ENCODE measurements at places on chromosomes 1 and 21.

DNA sequence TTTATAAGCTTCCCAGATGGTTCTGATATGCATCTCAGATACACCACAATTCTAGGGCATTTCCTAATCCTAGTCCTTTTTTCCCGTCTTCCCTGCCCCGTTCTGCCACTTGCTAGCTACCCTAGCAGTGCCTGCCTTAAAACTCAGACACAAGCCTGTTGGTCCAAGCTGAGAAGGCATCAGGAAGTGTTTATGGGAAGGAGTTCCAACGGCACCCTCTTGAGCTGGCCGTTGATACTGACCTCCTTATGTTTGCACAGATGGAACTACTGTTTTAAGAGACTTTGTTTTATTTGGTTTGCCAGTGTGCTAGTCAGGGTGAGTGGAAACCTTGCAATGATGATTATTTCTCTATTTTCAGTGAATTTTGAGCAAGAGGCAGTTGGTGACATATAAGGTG, 67.2 kb downstream of the UCK2 start:
- peaks cover 4% of the 10 kb centered on the region for H3K27me3 ChIP-seq
- no peak overlapping the region for H3K27ac ChIP-seq
- H3K4me3 ChIP-seq, result no peak overlapping the region
- no peak for DNase-seq

GRCh38 chr1:182169203-182169602, 107.7 kb upstream of the ZNF648 start:
- peaks cover 16% of the 10 kb centered on the region for H3K4me1 ChIP-seq
- peaks cover 4% of the 10 kb centered on the region for H3K27me3 ChIP-seq

- H3K4me3 ChIP-seq, result peak overlapping the region; percentile 40
- DNase-seq, result no peak
- H3K4me1 ChIP-seq, result peaks cover 100% of the 10 kb centered on the region
- H3K36me3 ChIP-seq, result no peaks in the 10 kb centered on the region
Observed at GRCh38 chr1:47555841-47556560, 118.2 kb downstream of the FOXD2 start.

GRCh38 chr21:37372951-37373350, 6.4 kb downstream of the DYRK1A start:
- H3K36me3 ChIP-seq, result peaks cover 50% of the 10 kb centered on the region
- peaks cover 62% of the 10 kb centered on the region for H3K4me1 ChIP-seq
- no peak overlapping the region for H3K4me3 ChIP-seq

GRCh38 chr1:228228601-228229074, 20.8 kb downstream of the OBSCN start:
- H3K4me1 ChIP-seq, result no peaks in the 10 kb centered on the region
- H3K4me3 ChIP-seq, result no peak overlapping the region
- H3K27ac ChIP-seq, result peak overlapping the region; percentile 75
- H3K36me3 ChIP-seq, result peaks cover 97% of the 10 kb centered on the region

GRCh38 chr1:5509664-5510452, 482.4 kb downstream of the NPHP4 start:
- H3K36me3 ChIP-seq, result no peaks in the 10 kb centered on the region
- no peak overlapping the region for H3K4me3 ChIP-seq
- H3K4me1 ChIP-seq, result no peaks in the 10 kb centered on the region
- DNase-seq, result peak; percentile 87
- peaks cover 49% of the 10 kb centered on the region for H3K27me3 ChIP-seq

DNA sequence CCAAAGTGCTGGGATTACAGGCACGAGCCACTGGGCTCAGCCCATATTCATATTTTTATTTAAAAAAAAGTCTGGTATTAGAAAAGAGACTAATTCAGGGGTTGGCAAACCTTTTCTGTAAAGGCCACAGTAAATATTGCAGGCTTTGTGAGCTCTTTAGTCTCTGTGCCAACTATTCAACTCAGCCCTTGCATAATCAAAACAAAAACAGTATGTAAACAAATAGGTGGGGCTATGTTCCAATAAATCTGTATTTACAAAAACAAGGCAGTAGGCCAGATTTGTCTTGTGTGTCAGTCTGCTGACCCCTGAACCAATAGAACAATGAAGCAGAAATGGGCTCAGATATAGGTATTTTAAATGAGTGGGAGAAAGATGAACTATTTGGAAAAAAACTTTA, 49.3 kb downstream of the CDC42BPA start:
- H3K27me3 ChIP-seq, result peaks cover 4% of the 10 kb centered on the region
- H3K4me1 ChIP-seq, result no peaks in the 10 kb centered on the region
- DNase-seq, result no peak
- no peak overlapping the region for H3K4me3 ChIP-seq

DNA sequence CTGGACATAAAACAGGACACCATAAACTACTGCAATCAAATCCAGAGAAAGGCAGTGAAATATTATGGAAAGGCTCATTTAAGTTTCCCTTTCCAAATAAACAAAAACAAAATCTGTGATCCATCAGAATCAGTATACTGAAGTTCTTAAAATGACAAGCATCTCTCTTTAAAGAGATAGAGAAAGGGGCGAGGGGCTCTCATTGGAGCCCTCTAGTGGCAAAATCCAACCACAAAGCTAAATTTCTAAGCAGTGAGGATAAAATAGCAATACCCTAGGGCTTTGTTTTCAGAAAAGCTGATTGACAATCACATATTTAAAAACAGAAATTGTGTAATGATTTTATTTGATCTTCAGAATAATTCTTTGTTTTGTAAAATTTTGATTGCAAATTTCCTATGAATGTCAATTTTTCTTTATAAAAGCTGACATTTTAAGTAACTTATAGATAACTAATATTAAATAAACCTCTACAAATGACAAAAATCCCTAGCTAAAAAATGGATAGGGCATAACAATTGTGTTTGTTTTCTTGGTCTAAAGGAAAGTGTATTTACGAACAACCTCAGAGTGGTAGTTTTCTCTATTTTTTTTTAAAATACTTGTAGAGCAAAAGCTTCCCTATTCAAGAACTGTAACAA, 138.2 kb downstream of the COL24A1 start:
- no peak overlapping the region for H3K4me3 ChIP-seq
- no peaks in the 10 kb centered on the region for H3K36me3 ChIP-seq
- H3K27me3 ChIP-seq, result peaks cover 5% of the 10 kb centered on the region
- H3K27ac ChIP-seq, result no peak overlapping the region
- peak; percentile 25 for DNase-seq
- no peaks in the 10 kb centered on the region for H3K4me1 ChIP-seq

- no peak for DNase-seq
- no peak overlapping the region for H3K4me3 ChIP-seq
- H3K27ac ChIP-seq, result peak overlapping the region; percentile 87
- H3K27me3 ChIP-seq, result no peaks in the 10 kb centered on the region
Observed at GRCh38 chr1:164725401-164725800, 166.4 kb downstream of the PBX1 start.

- H3K27ac ChIP-seq, result no peak overlapping the region
- H3K27me3 ChIP-seq, result no peaks in the 10 kb centered on the region
- no peak overlapping the region for H3K4me3 ChIP-seq
- no peaks in the 10 kb centered on the region for H3K4me1 ChIP-seq
Observed at GRCh38 chr1:105664495-105664894, 1392.0 kb upstream of the PRMT6 start.

- peaks cover 45% of the 10 kb centered on the region for H3K36me3 ChIP-seq
- DNase-seq, result no peak
- H3K4me3 ChIP-seq, result no peak overlapping the region
- H3K27me3 ChIP-seq, result no peaks in the 10 kb centered on the region
- peak overlapping the region; percentile 68 for H3K27ac ChIP-seq
Observed at GRCh38 chr1:53273526-53273925, 35.2 kb upstream of the MAGOH start.

GRCh38 chr1:26537951-26538352, 8.4 kb downstream of the RPS6KA1 start:
- DNase-seq, result no peak
- H3K27me3 ChIP-seq, result peaks cover 2% of the 10 kb centered on the region
- no peaks in the 10 kb centered on the region for H3K36me3 ChIP-seq
- H3K27ac ChIP-seq, result no peak overlapping the region
- H3K4me3 ChIP-seq, result no peak overlapping the region
- peaks cover 46% of the 10 kb centered on the region for H3K4me1 ChIP-seq

Data from nephron progenitor cell (in vitro differentiated cells).